Activated gamma-delta T cell treated with anti-CD3 and anti-CD28 coated beads, Interleukin-2, amount 50 U/mL, for 16 hours (primary cell): ENCODE measurements at places on chromosomes 16 and 17.

- no peak for DNase-seq
Measured at GRCh38 chr16:26118575-26118974, 426.8 kb downstream of the HS3ST4 start.

DNA sequence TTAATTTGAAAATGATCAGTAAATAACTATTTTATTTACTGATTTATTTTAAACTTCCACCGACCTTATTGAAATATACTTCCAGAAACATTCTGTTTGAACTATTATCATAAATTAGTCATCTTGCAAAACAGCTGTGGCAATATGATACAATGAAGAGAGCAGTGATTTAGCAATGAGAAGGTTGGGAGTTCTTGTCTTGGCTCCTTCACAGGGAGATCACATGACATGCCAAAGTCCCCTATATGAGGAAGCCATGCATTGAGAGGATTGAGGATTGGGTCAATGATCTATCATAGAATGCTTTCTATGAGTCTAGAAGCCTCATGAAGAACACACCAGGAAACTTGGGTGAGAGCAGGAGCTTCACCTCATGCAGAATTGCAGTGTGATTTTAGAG, 222.7 kb downstream of the LGALS9B start:
- DNase-seq = no peak

- no peak for DNase-seq
Measured at GRCh38 chr17:74728033-74728701, 8.9 kb upstream of the RAB37 start.

DNA sequence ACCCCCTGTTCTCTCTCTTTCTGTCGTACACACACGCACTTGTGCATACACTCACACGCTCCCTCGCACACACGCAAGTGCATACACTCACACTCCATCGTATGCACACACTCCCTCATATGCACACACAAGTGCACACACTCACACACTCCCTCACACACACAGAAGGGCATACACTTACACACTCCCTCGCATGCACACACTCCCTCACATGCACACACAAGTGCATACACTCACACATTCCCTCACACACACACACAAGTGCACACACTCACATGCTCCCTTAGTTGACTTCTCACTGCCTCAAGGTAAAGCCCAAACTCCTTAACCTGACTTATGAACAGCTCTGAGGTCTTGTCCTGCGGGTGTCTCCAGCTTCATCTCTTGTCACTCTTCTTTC, 78.7 kb downstream of the NOG start:
- no peak for DNase-seq

- peak; percentile 11 for DNase-seq
Measured at GRCh38 chr16:84144209-84144858, 643 bp downstream of the HSDL1 start.

GRCh38 chr16:27485126-27485525, 64.6 kb downstream of the GTF3C1 start:
- DNase-seq = no peak

DNA sequence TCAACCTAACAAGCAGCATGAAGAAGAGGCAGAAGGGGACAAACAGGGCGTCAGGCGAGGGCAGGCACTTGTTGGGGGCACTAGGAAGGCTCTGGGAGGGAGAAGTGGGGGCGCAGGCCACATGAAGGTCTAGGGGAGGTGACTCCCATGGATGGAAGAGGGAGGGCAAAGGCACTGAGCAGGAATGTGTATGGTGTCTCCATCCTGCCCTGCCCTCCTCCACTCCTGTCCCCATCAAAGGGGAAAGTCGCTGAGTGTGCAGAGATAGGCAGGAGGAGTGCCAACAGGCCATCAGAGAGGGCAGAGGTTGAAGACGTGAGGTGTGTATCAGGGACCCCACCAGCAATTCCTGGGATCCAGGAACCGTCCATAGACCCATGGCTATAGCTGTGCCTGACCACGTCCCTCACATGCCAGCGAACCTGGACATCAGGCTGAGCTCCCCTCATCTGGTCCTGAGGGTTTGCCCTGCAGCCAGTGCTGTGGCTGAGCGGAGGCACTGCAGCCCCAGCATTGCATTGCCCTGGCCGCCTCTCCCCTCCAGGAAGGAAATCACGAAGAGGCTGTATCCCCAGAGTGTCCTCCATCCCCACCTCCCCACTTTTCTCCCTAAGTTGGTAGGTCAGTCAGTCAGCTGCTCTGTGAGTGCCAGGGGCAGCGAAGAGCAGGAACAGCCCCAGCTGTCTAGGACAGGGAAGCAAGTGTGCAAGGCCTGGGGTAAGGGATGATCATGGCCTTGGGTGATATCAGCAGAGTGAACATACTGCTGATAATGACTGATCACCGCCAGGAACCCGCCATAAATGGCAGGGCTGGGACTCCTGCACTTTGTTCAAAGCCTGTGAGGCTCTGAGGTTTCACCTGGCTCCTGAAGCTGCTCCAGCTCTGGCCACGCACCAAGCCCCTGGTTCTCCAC, 6.2 kb upstream of the CYB561 start:
- no peak for DNase-seq

DNA sequence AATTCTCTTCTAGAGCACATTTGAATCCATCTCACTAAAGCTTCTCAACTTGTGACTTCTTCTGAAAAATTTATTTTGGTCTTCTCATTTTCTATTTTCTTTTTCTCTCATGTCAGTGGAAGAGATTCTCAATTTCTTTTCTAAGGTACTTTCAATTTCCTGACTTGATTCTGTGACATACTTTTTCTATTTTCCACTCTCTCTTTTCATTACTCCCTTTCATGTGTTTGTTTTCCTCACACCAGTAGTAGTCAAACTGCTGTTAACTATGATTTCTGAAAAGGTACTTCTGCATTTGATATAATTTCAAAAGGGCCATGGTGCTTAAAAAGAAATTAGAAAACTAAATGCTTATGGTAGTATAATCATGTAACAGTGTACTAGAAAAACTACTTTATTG, 41.9 kb downstream of the NFAT5 start:
- DNase-seq = no peak

- DNase-seq = no peak
Measured at GRCh38 chr17:72538901-72539352, 418.1 kb downstream of the SOX9 start.

DNA sequence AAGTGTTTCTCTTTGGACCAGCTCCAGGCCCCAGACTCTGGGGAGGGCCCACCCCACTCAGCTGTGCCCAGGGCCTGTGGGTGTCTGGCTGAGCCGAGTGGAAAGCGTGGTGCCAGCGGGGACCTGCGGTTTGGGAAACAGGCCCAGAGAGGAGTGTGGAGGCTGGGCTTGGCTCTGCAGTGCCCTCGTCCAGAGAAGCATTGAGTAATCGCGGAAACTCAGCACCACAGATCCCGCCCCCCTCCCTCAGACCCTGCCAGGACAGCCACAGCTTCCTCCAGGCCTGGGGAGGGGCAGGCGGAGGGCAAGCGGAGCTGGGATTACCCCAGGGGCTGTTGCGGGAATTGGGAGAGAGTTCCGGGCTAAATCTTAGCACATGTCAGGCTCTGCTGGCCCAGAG, 14.6 kb upstream of the PITPNA start:
- no peak for DNase-seq

DNA sequence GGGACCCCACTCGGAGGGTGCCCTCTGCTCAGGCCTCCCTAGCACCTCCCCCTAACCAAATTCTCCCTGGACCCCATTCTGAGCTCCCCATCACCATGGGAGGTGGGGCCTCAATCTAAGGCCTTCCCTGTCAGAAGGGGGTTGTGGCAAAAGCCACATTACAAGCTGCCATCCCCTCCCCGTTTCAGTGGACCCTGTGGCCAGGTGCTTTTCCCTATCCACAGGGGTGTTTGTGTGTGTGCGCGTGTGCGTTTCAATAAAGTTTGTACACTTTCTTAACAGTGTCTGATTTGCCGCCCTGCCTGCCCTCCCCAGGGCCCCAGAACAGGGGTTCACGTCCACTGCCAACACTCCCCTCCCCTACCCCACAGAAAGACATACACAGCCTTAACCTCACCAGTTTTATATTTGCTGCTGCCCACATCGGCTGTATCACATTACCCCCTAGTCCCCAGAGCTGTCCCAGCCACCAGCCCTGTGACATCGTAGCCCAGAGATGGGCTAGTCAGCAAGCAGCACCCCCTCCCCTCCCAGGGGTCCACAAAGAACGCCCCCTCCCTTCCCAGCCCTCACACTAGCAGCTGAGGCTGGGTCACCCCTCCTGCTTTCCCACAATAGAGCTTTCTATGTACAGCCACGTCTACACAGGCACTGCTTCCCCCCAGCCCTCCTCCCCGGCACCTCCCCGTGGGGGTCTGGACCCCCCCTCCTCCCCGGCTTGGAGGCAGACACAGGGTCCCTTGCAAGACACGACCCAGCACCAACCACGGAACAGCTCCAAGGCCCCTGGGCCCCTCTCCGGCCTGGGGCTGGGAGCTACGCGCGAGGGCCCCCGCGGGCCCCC, 7.9 kb downstream of the GRN start:
- no peak for DNase-seq

DNA sequence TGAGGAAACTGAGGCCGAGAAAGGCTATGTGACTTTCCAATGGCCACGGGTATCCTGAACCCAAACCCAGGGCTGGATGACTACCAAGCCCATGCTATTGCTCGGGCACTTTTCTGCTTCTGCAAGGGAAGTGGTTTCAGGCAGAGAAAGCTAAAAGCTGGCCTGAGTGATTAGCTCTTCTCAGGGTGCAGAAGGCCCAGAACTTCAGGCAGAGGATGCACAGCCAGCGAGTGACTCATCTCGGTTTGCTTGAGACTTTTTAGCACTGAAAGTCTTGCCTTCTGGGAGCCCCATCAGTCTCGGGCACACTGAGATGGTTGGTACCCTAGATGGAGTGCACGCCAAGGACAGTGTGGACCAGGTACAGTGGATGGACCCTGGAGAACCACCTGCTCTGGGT, 129.5 kb upstream of the SDK2 start:
- no peak for DNase-seq

DNA sequence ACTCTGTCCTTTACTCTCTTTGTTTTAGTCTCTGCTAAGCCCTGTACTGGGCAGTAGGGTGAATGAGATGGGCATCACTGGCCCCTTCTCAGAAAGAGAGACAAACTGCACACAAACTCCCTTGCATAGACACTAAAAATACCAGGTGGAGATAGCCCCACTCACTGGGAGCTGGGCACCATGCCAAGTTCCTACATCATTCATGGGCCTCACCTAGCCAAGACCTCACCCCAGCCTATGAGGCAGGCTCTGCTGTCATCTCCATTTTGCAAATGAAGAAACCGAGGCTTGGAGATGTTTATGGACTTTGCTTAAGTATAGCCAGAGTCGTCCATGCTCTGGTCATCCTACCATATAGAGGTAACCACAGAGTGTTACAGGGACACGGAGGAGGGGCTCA, 499.8 kb upstream of the CDH11 start:
- no peak for DNase-seq

- DNase-seq = no peak
Measured at GRCh38 chr16:60882816-60883215, 1153.4 kb downstream of the CDH8 start.

DNA sequence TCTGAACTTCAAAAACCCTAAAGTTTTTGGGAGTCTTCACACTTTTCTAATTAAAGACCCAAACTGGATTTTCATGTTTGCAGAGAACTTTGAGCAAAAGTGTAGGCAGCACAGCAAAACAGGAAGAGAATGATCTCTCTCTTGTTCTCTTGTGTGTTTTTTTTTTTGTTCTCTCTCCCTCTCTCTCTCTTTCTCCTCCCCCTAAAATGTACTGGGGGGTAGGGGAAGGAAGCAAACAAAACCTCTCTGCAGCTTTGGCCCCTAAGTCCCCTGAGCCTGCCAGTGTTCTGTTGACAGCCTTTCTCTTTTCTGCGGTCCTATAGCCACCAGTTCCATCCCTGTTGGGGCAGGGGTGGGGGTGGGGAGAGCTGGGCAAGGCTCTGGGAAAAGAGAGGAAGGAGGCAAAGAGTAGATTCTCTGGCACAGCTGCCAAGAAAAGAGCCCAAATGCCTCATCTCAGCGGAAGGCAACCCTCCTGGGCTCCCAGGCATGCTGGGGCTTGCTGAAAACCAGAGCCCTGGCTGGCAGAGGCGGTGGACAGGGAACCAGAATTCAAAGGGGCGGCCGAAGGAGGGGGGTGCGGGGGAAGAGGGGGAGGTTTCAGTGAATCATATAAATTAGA, 295.3 kb downstream of the SOX9 start:
- no peak for DNase-seq

- DNase-seq = no peak
Measured at GRCh38 chr16:64254443-64255367, 867.2 kb downstream of the CDH11 start.

- no peak for DNase-seq
Measured at GRCh38 chr17:81814748-81815645, 11.0 kb downstream of the GCGR start.

DNA sequence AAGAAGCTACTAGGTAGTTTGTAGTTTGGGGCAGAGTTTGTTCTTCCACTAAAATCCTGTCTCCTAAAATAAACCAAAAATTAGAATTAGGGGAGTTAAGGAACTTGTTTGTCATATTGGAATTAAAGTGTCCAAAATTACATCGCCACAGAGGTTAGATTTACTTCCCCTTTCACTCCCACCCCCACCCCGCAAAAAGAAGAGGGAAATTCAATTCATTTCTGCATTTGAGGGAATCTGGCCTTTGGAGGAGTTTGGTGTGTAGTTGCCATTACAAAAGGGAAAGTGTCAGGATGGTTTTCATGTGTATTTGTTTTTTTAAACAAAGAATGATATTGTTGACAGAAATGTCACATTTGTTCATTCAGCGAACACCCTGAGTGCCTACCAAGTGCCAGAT, 5.8 kb downstream of the TMEM97 start:
- no peak for DNase-seq

GRCh38 chr17:15261802-15262290, 3.3 kb downstream of the PMP22 start:
- no peak for DNase-seq

DNA sequence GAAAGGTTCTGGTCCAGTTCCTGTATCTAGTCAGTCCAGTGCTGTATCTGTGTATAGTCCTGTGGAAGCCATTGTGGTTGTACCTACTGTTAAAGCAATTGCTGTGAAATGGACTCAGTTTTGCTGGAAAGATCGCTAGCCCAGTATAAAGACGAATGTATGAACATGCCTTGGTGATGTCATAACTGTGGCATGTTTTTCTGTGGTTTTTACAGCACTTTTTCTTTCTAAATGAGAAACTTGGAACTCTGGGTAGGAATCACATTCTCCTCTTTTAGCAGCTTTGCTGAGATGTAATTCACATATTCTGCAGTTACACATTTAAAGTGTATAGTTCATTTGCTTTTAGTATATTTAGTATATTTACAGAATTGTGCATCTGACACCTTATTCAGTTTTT, 58.1 kb downstream of the MAP2K4 start:
- no peak for DNase-seq

- no peak for DNase-seq
Measured at GRCh38 chr17:46771561-46772474, 46.7 kb downstream of the WNT3 start.

GRCh38 chr16:73060892-73061490, 13.1 kb upstream of the ZFHX3 start:
- no peak for DNase-seq

- DNase-seq = no peak
Measured at GRCh38 chr16:4091240-4092012, 24.8 kb downstream of the ADCY9 start.
